GM18507 (cell line): ENCODE measurements at places on chromosomes 6 and 20.

- no peak for DNase-seq
Observed at GRCh38 chr6:140867336-140867735, 1265.4 kb upstream of the GJE1 start.

- no peak for DNase-seq
Observed at GRCh38 chr6:166872531-166873009, 83.8 kb downstream of the RNASET2 start.

- DNase-seq: no peak
Observed at GRCh38 chr6:39441301-39441700, 118.8 kb upstream of the KCNK16 start.

GRCh38 chr20:62642051-62642665 is at the start of gene SLCO4A1:
Gene SLCO4A1, plus strand, starts transcription at chr20:62642503. Its CDS starts 13,952 bp downstream, at chr20:62656455.
- peak; percentile 90 for DNase-seq

DNA sequence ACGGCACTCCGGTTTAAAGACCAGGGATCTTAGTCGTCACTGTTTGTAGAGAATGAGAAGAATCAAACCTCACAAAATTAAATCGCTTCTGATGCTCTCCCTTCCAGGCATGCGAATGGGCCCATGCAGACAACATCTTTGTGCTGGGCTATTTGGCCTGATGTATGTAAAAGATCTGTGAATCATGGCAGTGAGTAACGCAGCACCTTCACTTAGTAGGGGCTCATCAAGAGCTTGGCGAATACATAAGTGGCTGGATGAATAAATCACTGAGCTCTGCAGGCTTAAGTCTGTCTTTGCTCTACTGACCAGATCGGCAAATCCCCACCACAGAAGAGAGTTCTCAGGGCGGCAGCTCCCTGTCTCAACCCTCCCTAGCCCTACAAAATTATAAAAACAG is 44.8 kb upstream of the AFDN start:
- DNase-seq: no peak

DNA sequence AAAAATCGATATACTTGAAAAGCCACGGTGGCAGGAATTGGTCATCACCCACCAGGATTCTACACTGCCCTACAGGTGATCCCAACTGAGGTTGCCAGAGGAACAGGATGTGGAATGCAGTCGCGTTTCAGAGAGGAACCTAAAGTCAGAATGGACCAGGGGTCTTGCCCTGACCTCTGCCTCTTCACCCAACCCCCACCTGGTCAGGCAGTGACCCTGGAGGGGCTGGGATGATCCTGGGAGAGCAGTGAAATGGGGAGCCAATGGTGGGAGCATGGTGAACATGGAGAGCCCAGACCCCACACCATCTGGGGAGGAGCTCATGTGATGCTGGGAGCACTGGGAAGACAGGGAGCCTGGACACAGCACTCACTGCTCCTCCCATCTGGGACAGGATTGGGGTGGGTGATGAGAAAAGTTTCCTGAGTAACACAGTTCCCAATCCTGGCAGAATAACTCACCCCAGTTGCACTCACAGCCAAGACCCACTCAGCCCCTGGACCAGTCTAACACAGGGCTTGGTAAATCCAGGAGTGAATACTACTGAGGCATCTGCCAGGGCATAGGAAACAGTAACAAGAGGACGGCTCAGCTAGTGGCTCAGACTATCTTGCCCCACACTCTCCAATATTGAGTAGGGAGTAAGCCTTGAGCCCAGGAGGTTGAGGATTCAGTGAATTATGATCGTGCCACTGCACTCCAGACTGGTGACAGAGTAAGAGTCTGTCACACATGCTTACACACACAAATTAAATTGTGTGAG is 1.7 kb upstream of the ULBP2 start:
- no peak for DNase-seq

- peak; percentile 32 for DNase-seq
Observed at GRCh38 chr20:2301164-2301622, 5.4 kb downstream of the TGM3 start.

- no peak for DNase-seq
Observed at GRCh38 chr6:69180361-69181067, 545.4 kb downstream of the ADGRB3 start.

GRCh38 chr20:17628101-17628841 is 53.8 kb downstream of the RRBP1 start:
- no peak for DNase-seq

DNA sequence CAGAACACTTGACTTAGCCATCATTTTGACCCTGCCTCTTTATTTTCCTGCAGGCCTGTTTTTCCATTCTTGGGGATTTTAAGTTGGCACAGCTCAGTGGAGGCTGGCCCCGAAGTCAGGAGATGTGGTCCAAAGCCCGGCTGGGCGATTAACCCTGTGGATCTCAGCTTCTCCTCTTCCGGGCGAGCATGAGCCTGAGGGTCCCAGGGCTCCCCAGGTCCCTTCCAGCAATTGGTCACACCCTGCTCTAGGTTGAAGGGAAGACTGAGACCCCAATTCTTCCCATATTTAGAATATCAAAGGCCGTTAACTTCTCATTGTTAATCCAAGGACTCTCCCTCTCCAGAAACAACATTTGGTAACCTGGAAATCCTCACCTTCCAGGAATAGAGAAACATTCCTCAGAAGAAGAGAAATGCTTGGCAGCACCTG is 2.3 kb downstream of the THBS2 start:
- DNase-seq: no peak

- no peak for DNase-seq
Observed at GRCh38 chr6:111872401-111873177, 663 bp downstream of the FYN start.

DNA sequence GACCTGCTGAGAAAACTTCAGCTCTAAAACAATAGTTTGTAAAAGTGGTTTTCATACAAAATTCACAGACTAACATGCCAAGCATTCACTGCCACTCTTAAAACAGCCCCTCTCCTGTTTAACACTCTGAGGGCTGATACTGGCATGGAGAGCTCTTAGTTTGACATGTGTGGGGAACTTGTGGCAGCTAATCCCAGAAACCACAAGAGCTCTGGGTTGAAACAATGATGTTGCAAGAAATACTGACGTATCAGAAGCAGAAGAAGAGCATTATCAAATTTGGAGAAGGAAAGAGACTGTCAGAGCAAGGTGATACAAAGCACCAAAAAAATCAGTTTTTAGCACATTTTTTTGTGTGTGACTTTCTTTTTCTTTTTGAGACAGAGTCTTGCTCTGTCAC is 5.1 kb downstream of the BEND3 start:
- no peak for DNase-seq

DNA sequence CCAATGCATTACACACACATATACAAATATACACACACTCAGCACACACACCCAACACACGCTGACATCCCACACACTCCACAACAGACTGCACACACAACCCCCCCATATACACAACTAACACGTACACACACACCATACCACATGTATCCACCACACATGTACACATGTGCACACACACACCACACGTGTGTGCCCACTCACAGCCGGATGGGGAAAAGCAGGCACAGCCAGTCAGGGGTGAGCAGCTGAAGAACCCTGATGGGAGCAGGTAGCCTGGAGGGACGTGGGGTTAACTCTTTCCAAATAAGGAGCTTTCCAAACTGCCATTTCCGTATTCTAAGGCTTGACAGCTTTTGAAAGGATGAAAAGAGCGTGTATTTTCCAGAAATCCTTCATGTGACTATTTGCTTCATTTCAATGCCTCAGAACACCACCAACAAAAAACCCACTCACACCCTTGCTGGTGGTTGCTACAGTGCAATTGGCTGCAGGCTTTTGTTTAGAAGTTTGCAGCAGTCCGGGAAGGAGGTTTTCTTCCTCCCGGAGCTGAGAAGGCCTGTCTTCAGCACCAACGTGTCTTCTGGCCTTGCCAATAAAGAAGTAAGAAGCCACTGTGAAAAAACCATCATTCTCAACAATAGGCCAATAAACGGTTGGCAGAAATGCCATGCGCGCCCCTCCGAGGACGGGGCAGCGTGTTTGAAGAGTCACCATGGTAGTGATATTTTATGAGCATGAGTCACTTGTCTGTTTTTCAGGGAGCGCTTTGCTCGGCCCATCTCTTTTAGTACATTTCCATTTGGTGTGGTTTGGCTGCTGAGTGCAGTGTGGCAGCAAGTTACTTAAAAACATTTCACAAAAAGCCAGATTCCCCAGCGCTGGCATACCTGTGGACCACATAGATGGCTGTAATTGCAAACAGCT is 131.3 kb upstream of the GMDS start:
- no peak for DNase-seq

GRCh38 chr6:166313255-166314070 is 5.3 kb upstream of the PRR18 start:
- no peak for DNase-seq

DNA sequence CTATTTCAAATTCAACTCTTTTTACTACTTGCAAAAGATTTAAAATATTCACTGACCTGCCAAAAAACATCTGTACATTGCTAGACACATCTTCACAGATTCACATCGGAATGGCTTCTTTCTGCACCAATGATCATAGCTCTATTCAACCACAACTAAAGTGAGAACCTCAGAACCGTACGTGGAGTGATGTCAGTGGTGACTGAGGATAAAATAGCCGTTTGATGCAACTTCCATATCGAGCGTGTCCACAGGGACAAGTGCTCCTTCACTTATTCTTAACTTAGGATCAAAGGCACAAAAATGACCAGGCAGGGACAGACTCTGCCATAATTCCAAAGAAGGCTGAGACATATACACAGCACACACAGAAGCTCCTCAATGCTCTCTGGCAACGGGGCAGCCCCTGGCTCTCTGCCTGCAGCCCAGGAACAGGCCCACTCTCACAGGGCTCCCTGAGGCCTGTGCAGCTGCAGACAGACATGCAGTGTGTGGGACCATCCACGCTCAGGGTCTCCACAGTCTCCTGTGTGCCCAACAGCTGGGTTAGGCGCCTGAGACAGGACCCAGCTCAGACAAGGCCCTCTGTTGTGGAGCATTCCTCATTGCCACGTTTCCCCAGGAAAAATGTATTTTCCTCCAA is 22.8 kb downstream of the FYN start:
- no peak for DNase-seq

- peak; percentile 25 for DNase-seq
Observed at GRCh38 chr6:158232316-158233213, 64.4 kb downstream of the GTF2H5 start.

- DNase-seq: no peak
Observed at GRCh38 chr6:18742406-18742805, 355.3 kb downstream of the RNF144B start.

GRCh38 chr6:167757249-167757648 is 69.5 kb upstream of the AFDN start:
- DNase-seq: no peak

GRCh38 chr6:105193647-105194046 is 13.8 kb upstream of the POPDC3 start:
- DNase-seq: no peak

DNA sequence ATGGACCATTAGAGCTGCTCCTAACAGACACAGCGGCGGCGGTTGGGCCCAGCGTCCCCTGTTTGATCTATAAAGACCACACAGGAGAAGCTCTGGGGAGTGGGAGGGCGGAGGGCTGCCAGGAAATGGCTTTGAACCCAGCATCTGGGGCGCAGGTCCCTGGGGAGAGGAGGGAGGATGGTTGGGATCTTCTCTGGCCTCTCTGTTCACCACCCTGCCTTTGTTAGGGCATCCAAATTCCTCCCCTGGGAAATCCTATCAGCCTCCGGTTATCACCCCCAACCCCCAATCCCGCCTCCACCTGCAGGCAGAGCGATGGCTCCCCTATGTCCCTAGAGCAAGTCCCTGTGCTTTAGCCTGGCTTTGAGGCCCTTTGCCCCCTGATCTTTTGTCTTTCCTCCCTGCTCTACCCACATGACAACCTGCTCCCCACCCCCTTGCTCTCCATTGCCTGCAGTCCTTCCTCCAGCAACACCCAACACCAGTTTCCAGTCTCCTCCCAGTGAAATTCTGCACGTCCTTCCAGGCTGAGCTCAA is 7.1 kb downstream of the XKR7 start:
- no peak for DNase-seq

GRCh38 chr6:147693181-147693580 is 184.7 kb downstream of the SAMD5 start:
- DNase-seq: no peak

DNA sequence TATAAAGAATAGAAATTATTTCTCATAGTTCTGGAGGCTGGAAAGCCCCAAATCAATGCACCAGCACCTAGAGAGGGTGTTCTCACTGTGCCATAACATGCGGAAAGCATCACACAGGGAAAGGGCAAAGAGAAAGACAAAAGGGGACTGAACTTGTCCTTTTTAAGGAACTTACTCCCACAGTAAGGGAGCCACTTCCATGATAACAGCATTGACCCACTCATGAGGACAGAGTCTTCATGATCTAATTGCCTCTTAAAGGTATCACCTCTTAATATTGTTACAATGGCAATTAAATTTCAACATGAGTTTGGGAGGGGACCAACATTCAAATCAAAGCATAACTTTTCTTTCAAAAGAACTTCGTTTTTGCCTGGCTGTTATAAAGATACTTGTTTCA is 582.2 kb upstream of the ARID1B start:
- DNase-seq: no peak

- no peak for DNase-seq
Observed at GRCh38 chr6:1817033-1817761, 207.5 kb downstream of the FOXC1 start.

GRCh38 chr6:71287038-71287437 is 1.6 kb upstream of the OGFRL1 start:
- no peak for DNase-seq

- peak; percentile 1 for DNase-seq
Observed at GRCh38 chr6:145213614-145214013, 521.7 kb downstream of the EPM2A start.
